ENCODE measurements at places on chromosomes 13 and 19.

- DNase-seq: peak; percentile 64
Observed at GRCh38 chr19:8396563-8397203, 6.5 kb downstream of the RAB11B start.

GRCh38 chr19:11620553-11620952, 23.3 kb downstream of the ZNF627 start:
- no peak for DNase-seq

DNA sequence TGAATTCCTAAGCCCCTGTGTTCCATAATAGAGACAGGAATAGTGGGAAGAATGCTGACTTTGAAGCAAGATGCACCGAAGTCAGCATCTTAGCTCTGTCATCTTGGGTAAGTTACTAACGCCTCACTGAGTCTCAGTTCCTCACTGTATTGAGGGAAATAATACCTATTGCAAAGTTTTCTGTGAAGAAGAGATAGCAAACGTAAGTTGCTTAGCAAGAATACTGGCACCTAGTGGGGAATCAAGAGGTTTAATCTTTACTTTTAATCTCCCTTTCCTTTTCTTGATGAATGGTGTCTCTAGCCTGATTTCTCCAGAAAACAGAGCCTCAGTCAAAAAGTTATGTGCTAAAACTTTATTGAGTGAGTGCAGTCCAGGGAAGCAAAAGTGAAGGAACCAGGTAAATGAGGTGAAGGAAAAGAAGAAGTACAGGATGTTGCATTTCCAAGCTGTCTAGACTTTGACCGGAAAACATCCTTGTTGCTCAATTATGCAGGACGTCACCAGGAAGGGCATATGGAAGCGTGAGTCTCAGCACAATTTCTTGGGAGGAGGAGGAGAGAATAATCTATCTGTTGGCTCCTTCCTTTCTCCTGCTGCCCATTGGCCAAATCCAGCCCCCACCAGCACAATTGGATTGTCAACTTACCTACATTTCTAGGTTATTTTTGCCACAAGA, 210.0 kb downstream of the B3GLCT start:
- DNase-seq: peak; percentile 15

- DNase-seq: peak; percentile 98
Observed at GRCh38 chr13:109256866-109257760, 529.3 kb downstream of the IRS2 start.

DNA sequence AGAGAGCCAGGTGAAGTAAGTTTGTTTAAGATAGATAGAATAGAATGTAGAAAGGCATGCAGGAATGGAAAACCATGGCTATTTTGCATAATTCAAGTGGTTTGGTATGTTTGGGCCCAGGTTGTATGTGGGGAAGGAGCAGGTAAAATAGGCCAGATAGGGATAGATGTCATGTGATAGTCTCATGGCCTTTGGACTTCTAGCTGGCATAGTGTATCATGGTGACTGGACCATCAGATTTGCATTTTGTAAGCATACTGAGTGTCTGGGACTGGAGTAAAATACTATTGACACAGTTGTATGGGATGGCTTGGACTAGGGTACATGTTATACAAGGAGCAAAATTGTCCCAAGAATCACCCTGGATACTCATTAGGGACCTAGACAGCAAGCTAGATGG, 38.9 kb downstream of the COG3 start:
- no peak for DNase-seq

DNA sequence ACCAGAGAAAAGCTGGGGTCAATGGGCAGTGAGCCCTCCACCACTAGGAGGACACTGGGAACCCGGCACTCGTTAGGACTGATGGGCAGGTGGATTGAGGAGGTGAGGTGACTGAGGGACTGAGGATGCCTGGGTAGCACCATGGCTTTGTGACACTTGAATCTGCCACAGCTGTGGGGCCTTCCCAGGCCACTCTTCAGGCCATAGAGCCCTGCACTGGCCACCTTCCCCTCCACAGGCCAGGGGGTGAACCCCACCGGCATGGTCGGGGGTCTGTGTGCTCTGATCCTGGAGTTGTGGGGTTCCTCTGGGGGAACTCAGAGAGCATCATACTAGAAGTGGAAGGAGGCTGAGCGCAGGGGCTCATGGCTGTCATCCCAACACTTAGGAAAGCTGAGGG, 423.5 kb downstream of the ZNF536 start:
- no peak for DNase-seq

DNA sequence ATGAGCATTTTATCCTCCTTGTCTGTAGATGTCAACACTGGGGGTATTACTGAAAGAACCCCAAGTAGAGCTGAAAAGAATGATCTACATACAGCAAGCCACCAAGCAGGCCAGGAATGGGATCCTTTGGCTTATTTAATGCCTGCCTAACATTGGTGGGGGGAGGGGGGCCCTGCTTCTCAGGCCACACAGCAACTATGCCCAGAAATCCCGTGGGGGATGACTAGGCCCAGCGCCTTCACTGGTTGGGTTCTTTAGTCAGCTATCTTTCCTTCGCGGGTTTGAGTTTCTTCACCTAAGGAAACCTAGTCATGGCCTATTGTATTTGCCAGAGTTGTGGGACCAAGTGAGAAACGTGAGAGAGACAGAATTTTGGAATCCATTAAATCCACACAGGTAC, 80.5 kb downstream of the CCNA1 start:
- DNase-seq: no peak

DNA sequence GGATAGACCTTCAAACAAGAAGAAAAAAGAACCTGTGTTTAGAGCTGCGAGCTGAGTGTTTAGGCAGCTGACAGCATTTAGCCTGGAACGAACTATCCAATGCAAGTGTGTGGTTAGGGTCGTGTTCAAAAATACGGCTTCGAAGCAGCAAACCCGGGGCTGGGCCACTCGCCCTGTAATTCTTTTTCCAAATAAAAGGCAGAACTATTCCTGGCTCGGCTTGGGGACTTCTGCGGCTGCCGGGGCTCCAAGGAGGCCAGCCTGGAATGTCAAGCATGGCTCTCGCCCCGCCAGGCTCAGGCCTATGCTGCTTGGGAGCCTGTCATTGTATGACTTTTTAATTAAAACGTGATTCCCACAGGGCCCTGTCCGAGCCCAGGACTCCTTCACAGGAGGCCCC, 51.7 kb upstream of the KLF2 start:
- no peak for DNase-seq

DNA sequence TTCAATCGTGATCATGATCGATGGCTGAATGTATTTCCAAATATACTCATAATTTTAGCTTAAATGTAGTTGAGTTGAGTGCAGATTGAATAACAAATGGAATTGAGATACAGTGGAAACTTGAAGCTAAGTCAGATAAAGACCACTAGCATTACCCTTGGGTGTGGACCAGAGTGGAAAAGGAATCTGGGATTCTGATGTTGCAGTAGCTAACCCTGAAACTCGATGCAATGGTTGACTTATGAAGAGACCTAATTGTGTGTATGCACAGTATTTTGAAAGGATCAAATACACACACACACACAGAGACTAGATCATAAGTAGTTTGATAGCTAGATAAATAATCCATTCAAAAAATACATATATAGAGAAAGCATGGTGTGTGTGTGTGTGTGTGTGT, 135.8 kb downstream of the RXFP2 start:
- DNase-seq: no peak

GRCh38 chr13:36098080-36098479, 33.1 kb downstream of the DCLK1 start:
- no peak for DNase-seq

DNA sequence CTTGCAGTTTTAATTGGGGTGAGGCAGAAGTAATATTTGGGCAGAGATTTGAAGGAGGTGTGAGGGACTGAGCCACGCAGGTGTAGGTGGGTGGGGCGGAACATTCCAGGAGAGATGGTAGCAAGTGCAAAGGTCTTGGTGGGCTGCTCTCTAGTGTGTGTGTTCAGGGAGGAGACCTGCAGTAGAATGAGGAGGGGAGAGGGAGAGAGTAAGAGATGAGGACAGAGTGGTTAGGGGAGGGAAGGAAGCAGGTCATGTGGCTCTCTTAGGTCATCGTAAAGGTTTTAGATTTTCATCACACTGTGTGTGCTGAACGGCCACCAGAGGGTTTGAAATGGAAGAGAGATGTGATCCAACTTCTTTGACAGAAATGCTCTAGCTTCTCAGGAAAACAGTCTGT, 33.5 kb downstream of the WASF3 start:
- no peak for DNase-seq

- no peak for DNase-seq
Observed at GRCh38 chr19:38340927-38341326, 5.3 kb downstream of the CATSPERG start.

GRCh38 chr13:41075034-41075433, 13.7 kb downstream of the WBP4 start:
- peak; percentile 63 for DNase-seq

DNA sequence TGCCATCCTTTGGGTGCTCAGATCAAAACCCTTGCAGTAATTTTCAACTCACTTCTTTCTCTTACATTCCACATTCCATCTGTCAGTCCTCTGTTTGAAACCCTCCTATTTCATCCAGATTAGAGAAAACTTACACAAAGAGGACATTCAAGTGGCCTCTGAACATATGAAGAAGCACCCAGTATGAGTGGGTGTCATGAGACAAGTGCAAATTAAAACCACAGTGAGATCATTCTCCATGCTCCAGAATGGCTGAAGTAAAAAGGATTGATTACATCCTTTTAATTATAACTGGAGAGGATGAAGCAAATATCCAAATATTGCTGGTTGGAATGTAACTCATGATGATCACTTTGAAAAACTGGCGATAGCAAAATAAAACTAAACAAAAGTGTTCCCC, 96.5 kb downstream of the MIPEP start:
- DNase-seq: no peak

DNA sequence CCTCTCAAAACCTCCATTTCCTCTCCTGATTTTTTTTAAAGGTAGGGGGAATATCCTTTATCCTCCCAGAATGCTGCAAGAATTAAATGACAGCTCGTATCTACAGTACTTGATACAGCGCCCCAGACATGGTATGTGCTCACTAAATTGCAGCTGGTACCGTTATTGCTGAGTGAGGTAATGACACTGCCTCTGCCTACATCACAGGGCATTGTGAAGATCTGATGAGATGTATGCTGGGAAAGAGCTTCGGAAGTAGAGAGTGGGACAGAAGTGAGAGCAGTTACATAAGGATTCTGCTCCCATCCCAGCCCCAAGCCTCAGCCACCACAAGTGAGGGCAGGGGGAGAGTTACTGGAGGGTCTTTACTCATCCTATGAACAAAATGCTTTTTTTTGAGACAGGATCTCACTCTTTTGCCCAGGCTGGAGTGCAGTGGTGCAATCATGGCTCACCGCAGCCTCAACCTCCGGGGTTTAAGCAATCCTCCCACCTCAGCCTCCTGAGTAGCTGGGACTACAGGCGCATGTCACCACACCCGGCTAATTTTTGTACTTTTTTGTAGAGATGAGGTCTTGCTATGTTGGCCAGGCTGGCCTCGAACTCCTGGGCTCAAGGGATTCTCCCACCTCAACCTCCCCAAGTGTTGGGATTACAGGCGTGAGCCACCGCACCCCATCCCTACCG, 1.7 kb upstream of the FKRP start:
- DNase-seq: no peak

GRCh38 chr19:29858000-29858596, 46.3 kb downstream of the CCNE1 start:
- DNase-seq: no peak

- peak; percentile 13 for DNase-seq
Observed at GRCh38 chr19:28377077-28377476, 835.9 kb downstream of the UQCRFS1 start.

GRCh38 chr13:75963302-75963701, 327.2 kb downstream of the LMO7 start:
- DNase-seq: peak; percentile 1

GRCh38 chr19:47097396-47098201, 16.0 kb downstream of the ZC3H4 start:
- peak; percentile 32 for DNase-seq

- DNase-seq: no peak
Observed at GRCh38 chr19:40685563-40685962, 4.9 kb downstream of the NUMBL start.

GRCh38 chr13:48542581-48543341, 9.9 kb upstream of the RCBTB2 start:
- DNase-seq: peak; percentile 63

GRCh38 chr13:33206945-33207614, 78.5 kb downstream of the STARD13 start:
- no peak for DNase-seq

DNA sequence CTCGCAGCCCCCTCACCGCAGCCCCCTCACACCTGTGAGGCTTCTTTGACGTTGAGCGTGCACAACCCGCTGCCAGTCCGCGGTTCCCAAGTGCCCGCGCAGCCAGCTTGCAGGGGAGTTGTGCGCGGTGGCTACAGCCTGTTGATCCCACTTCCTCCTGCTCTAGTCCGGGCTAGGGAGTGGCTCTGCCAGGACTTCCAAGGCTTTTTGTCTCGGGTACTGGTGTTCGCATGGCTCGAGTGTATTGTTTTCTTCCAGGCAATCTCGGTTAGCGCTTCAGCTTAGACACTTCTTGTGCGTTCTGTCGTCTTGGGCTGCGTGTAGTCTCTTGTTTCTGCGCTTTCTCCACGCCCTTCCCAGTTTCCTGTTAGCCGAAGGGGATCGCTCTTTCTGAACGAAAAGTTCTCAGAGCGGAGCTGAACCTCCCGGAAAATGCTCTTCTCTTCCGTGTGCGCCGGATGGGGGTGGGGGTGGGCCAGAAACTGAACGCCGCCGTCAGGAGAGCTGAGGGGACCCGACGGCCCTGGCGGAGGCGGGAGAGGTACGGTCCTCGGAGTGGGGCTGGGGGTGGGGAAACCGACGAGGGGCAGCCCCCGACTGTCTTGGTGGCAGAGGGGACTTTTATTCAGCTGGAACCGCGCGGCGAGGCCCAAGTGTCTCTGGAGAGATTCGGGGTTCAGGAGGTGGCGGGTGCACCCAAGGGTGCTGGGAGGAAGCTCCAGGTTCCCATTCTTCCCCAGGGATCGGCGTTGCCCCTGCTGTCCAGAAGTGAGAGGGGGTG, 697 bp upstream of the DGKH start:
- DNase-seq: peak; percentile 77

- DNase-seq: no peak
Observed at GRCh38 chr19:3737487-3738205, 23.8 kb downstream of the APBA3 start.

GRCh38 chr13:114043421-114044053, 69.7 kb upstream of the C13orf46 start:
- DNase-seq: peak; percentile 92

GRCh38 chr13:44197791-44198770, 175.5 kb upstream of the SERP2 start:
- peak; percentile 39 for DNase-seq

GRCh38 chr19:54804101-54804500, 691 bp downstream of the KIR2DL4 start:
- no peak for DNase-seq
